ENCODE measurements at places on chromosomes 7 and 10.

- DNase-seq = no peak
These were observed 17.6 kb downstream of the MINDY4 start for GRCh38 chr7:30788640-30789333.

DNA sequence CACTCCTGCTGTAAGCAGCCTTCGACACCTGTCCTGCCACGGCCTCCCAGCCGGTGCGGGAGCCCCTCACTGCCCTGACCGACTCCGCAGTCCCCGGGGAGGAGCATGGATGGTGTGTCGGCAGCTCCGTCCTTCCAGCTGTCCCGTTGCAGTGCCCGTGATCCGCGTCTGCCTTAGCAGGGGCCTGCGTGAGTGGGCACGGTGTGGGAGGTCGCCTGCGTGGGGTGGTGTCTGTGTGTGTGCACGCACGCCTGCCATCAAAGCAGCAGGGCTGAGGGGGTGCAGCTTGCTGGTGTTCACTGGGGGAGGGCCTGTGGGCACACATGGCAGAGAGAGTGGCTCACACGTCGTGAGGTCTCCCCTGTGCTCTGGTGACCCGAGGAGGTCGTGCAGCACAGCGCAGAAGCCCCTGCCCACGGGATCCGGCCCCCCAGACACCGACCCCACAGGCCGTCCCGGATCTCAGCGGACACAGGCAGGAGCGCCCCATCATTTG lies 10.3 kb downstream of the MAFK start:
- DNase-seq = no peak

DNA sequence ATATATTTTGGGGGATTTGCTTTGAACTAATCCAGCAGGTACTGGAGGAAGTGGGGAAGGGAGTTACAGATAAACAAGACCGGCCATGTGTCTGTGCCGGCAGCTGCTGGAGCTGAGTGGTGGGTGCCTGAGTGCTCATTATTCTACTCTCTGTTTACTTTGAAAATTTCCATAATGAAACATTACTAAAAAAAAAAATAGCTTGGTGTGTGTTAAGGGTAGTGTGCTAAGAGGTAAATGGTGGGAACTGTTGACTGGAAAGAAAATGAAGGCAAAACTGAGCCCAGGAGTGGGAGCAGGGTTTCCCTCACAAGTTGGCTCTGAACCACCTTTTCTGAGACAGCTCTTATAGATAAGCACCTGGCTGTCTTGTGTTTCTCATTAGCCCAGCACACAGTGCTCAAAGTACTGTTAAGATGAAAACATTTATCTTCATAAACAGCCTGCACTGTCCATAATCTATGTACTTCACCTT lies 50.6 kb downstream of the PARD3 start:
- DNase-seq = no peak

- DNase-seq = no peak
These were observed 34.6 kb downstream of the LRMDA start for GRCh38 chr10:75466001-75466400.

GRCh38 chr10:132237871-132238270 lies 51.1 kb downstream of the DPYSL4 start:
- no peak for DNase-seq

DNA sequence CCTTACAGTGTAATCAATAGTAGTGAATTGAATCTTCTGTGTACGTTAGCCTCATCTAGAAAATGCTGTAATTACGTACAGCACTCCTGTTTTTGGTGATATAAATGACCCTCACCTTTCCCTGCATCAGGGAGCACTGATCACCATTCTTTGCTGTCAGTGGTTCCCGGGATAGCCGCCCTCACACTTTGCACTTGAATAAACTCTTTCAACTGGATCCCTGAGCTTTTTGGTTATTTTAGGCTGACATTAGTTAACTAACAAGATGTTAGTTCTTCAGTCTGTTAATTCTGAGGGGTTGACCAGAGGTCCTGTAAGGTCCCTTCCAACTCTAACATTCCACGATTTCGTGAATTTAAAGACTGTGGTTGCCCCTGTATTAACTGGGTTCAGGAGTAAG lies 23.4 kb upstream of the ZC3HAV1 start:
- no peak for DNase-seq

DNA sequence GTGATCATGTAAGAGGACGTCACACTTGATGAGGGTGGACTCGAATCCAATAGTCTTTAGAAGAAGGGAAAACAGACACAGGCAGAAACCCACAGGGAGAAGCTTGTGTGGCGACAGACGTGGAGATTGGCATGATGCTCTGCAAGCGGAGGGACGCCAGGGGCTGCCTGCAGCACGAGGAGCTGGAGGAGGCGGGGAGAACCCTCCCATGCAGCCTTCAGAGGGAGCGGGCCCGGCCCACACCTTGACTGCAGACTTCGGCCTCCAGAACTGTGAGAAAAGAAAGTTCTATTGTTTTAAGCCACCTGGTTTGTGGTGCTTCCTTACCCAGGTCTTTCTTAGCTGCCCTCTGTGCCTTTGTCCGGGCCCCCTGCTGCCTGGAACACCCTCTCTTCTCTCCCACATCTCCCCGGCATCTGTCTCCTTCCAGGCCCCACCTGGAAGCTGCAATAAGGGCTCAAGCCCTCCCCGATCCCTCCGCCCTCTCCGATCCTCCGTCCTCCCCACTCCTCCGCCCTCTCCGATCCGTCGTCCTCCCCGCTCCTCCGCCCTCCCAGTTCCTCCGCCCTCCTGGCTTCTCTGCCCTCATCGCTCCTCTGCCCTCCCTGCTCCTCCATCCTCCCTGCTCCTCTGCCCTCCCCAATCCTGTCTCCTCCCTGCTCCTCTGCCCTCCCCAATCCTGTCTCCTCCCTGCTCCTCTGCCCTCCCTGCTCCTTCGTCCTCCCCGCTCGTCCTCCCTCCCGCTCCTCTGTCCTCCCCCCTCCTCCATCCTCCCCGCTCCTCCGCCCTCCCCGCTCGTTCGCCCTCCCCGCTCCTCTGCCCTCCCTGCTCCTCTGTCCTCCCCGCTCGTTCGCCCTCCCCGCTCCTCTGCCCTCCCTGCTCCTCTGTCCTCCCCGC lies 17.4 kb upstream of the PRKAG2 start:
- no peak for DNase-seq

- no peak for DNase-seq
These were observed 52.4 kb downstream of the ARMH3 start for GRCh38 chr10:102003541-102003940.

DNA sequence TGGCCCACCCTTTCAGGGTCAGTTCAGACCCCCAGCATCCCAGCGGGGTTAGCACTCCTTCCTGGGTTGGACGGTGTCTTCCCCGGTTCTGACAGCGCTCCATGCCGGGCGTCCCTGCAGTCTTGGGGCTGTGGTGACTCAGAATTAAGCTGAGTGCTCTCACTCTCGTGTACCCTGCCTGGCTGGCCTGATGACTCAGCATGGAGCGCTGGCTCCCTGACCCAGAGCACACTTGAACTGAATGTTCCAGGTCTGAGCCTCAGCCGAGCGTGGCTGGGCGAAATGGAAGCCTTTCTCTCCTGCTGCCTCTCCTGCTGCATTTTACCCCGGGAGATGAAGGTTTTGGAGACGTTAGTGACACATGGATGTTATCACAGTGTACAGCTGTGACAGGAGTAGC lies 7.1 kb downstream of the BAG3 start:
- DNase-seq = no peak

DNA sequence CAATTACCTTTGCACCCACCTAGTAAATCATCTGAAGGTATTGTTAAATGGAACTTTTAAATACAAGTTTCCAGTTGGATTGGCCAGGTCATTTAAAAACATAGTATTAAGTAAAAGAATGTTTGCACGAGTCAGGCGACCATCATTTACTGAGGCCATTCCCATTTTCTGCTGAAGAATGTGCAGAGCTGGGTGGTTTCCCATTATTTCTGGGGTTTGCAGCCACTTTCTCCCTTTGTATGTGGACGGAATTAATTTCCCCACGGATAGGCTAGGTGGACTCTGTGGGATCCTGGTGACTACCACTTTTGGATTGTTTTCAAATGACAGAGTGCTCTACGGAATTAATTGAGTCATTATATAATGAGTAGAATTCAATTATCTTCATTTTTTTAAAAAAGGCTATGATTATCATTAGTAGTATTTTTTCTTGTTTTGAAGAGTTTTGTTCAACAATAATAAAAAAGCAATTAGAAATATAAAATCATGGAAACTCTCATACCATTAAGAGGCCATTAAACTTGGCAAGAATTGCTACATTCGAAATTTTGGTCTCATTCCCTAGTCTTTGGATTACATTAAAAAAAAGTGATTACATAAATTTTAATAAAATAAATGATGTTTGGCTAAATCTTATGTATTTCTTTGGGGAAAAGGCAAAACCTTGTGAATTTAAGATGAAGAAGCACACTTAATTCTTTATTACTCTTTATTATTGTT lies 120.4 kb upstream of the FZD8 start:
- no peak for DNase-seq

DNA sequence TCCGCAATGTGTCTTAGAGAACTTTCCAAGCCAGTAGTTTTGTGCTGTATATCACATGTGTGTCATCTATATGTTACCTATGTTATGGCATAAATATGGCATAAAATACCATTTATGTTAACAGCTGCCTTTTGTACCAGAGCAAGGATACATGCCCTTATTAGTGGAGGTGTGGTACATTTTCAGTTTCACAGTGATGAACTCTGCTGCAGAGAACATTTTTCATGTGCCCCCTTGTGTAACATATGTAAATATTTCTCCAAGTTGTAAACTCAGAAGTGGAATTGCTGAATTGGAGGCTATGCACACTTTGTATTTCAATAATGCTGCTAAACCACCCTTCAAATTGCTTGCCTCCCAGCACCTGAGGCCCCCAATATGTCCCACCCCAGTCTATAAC lies 31.9 kb upstream of the CRHR2 start:
- no peak for DNase-seq

GRCh38 chr7:130293521-130293920 lies 560 bp downstream of the CPA4 start:
- no peak for DNase-seq

- DNase-seq = peak; percentile 75
These were observed 2.5 kb upstream of the ACBD5 start for GRCh38 chr10:27242951-27243551.

DNA sequence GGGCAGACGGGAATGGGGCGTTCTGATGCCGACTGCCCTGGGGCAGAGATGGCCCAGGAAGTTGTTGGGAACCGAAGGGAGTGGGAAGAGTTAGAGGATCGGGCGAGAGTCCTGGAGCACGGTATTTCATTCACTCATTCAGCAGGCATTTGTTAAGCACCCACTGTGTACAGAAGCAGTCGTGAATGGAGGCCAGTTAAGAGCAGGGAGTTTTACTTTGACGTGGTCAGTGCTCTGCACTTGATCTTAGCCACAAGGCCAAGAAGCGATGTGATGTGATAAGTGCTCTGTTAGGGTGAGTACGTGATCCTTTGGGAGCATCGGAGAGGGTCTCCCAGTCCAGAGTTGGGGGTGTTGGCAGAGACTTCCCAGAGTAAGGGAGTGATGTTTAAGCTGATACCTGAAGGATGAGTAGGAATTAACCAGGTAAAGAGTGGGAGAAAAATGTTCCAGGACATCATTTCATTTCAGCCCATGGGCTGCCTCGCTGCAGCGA lies 890 bp downstream of the ZFYVE27 start:
- DNase-seq = no peak

- no peak for DNase-seq
These were observed 3.2 kb downstream of the AKR1B15 start for GRCh38 chr7:134552105-134552504.

GRCh38 chr10:30986053-30986555 lies 45.6 kb downstream of the ZNF438 start:
- no peak for DNase-seq

DNA sequence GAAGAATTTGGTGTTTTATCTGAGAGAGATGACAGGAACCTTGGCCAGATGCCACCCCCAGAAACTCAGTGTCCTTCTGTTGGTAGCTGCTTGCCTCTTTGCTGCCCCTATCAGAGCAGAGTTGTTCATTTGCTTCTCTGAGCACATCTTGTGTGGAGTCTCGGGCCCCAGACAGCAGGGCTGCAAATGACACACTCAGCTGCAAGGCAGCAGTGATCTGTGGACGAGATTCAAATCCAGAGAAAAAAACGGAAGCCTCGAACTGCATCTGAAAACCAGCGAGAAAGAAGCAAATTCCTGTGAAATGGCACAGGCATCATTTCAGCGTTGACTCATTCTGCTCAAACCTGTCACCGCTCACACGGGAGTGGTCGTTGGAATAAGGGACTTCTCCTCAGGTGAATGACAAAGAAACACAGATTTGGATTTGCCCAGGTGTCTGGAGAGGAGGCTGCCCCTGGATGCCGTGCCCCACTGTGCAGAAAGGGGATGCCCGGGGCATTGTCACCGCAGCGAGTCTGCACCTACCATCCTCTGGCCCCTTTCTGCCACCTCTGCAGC lies 144.7 kb downstream of the PFKFB3 start:
- peak; percentile 75 for DNase-seq

DNA sequence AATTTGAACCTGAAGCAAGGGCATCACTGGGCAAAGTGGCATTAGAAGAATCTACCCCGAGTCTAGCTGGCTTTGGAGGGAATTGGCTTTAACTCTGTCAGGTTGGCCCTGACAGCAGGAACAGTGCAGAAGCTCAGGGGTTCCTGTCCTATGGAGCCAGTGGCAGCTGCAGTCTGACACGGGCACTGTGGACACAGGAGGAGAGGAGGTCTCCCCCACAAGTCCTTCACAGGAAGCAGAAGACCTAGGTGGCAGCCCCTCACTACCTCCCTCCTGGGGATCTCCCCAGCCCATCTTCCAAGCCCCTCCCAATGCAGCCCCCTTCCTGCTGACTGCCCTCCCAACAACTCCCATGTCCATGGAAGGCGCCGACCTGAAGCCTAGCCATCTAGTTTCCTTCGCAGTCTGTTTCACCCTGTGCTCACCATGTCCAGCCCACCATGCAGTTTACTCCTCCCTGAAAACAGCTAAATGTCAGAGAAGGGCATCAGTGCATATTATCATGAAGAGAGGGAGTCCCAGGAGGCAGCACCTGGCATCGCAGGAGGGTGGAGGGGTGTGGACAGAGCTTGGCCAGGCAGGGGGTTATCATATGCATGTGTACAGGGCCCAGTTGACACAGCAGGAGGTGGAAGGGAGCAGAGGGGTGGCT lies 17.9 kb upstream of the GDF10 start:
- no peak for DNase-seq

DNA sequence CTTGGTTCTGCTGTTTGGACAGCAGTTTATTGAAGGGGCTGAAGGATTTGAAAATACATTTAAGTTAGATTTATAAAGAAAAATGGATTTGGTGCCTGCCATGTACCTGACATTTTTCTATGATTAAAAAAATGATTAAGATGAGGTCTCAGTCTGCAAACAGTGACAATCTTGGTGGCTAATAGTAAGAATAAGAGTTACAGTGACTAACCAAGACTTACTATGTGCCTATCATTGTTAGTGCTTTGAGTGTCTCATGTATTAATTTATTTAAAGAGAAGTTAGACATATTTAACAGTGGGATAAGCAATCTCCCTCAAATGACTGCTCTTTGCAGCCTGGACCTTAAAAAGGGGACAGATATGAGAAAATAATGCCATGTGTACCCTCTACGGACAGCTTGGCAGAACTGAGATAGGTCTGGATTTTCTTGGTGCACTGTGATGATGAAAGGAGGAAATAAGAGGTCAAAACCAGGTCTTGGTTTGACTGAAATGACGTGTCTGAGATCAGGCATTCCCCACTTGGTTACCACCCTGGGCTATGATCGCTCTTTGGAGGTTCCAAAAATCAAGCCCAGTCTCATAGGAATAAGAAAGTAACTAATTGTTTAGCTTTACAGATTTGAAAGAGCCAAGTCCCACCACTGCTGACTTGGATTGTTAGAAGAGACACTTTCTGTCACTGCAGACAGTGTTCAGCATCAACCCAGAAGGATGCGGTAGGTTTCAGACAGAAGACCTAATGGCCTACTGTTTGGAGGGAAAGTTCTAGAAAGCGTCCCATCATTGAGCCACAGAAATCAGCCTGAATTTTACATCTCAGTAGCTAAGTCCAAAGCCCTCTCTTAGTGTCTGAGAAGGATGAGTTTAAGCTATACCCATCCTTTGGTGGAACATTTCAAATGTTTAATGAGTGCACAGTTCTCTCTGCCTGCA lies 2.1 kb downstream of the CASP7 start:
- DNase-seq = peak; percentile 46

Measured in stimulated activated CD8-positive, alpha-beta memory T cell treated with anti-CD3 and anti-CD28 coated beads, Interleukin-4, amount 100 ng/mL, for 48 hours (primary cell).